ENCODE measurements at places on chromosomes 12 and 14.

DNA sequence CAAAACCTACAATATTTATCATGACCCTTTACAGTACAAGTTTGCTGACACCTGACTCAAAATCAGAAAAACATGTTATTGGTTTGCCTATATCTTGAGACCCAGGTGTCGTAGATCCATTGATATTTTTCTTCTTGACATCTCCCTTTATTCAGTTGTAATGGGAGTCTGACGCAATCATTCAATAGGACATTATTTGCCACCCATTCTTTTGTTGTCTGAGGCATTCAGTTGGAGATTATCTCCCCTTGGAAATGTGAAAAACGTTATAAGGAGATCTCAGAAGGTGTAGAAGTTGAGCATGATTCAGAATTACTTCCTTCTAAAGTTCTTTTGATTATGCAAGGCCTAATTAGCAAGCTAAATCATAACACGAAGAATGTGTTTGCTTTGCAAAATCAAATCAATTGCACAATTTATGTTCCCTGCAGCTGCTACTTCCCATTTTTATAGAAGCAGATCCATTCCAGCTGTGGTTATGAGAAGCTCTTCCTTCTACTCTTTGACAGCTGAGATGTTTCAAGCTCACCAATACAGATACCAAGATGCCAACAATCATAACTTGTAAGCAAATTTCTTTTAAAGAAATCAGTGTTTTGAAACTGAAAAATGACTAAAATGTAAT, 228.2 kb upstream of the SYT1 start:
- no peak for DNase-seq

DNA sequence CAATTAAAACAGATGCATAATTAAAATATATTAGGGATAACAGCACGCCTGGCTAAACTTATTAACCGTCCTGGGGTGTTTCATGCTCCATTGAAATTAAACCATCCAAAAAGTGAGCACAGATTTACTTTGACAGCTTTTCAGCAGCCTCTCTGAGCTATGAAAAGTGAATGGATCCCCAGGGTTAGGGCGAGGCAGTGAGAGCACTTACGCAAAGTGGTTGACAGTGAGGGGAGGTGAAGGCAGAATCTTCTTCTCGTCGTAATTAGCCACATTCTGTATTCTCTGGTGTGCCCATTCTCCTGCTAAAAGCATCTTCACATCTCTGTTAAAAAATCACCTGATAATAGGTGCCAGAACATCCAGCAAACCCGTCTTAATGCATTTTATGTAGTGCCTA, 1.9 kb downstream of the TMTC2 start:
- DNase-seq: no peak

DNA sequence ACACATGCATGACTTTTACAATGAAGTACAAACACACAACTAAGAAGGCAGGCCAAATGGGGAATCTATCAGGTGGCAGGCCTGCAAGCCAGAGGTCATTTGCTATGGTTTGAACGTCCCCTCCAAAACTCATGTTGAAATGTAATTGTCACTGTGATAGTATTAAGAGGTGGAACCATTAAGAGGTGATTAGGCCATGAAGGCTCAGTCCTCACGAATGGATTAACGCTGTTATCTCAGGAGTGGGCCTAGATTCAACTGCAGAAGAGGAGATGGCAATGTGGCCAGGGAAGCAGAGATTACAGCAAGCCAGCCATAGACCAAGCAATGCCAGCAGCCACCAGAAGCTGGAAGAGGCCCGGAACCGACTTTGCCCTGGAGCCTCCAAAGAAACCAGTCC, 13.5 kb upstream of the ACTR6 start:
- no peak for DNase-seq

DNA sequence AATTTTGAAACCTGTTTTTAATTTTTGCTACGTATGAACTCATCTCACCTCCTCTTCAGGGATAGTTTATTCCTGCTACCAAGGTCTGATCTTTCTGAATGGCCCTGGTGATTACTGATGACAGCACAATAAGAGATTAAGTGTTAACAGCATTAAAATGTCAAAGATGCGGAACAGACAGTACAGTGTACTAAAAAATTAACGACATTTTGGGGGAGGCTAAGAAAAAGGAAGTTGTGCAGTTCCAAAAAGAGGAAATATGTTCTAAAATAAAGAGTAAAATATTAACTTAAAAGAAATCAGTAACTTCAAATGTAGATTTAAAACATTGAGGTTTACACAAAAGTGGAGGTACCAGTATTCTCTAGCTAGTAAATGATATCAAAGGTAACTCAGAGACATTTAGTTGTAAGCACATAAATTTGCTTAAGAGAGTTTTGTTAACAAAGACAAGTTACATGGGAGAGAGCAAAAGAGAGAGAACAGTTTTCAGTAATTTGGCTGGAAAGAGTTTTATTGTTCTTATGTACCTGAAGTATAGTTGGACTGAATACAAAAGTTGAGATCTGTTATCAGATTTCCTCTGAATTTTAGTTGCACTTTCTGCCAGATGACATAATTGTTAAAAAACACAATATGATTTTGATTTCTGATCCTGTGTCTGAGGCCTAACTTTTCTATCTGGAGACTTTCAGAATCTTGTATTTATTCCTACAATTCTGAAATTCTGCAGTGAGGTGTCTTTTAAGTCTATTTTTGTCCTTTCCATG, 4.2 kb upstream of the CLECL1 start:
- DNase-seq: no peak

GRCh38 chr12:44372259-44372658, 503.9 kb downstream of the NELL2 start:
- DNase-seq: no peak

- DNase-seq: no peak
Observed at GRCh38 chr12:57401165-57401564, 29.7 kb downstream of the R3HDM2 start.

DNA sequence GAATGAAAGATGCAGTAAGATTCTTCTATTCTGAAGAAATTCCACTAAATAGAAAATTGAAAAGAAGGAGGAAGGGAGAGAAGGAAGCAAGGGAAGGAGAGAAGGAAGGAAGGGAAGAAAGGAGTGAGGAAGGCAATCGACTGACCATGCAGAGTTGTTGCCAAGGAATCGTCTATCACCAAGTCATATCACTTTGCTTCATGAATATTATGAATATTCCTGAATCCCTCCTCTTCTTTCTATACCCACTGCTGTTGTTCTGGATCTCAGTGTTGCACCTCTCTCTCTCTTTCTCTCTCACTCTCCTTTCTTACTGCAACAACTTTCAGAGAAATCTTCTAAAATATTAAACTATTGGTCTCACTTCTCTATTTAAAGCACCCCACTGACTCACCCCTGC, 222.4 kb downstream of the IPO8 start:
- no peak for DNase-seq

- DNase-seq: no peak
Observed at GRCh38 chr14:93249128-93249831, 42.2 kb downstream of the UBR7 start.

GRCh38 chr14:51321036-51321435, 81.0 kb downstream of the TMX1 start:
- DNase-seq: no peak

DNA sequence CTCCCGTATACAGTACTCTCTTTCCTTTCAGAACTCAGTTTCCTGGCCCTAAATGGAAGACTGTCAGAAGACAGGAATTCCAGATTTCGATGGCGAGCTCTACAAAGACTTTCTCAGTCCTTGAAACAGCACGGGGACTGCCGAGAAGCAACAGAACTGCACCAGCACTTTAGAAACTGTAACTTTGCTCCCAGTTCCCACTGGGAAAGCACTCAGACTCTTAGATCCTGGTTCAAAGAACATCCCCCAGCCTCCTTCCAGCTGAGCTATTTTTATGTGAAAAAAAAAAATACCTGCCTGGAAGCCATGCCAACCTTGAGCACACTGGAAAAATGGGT, 1.8 kb downstream of the PXN start:
- DNase-seq: no peak

GRCh38 chr12:42124764-42125387, 19.8 kb downstream of the GXYLT1 start:
- DNase-seq: no peak

DNA sequence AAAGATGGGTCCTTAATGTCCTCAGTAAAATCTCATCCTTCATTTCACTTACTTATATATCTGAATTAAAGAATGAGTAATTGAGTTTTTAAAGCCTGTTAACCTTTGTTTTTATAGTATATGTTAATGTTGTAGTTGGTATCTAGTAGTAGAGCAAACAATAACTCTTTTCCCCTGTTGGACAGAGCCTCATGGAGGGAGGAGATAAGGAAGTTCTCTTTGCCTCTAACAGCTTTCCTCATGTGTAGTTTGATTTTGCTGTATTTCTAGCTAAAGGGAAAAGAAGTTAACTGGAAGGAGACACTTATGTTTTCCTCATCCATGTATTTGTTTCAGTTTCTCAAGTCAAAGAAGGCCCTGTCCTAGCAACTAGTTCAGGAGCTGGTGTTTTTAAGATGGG, 55.3 kb downstream of the RAD52 start:
- no peak for DNase-seq

GRCh38 chr12:63848450-63848849, 4.0 kb downstream of the SRGAP1 start:
- DNase-seq: no peak

GRCh38 chr12:119593578-119594398, at the start of gene TMEM233:
Gene TMEM233, plus strand, starts transcription at chr12:119593774. Its CDS starts 75 bp downstream, at chr12:119593849.
- no peak for DNase-seq

DNA sequence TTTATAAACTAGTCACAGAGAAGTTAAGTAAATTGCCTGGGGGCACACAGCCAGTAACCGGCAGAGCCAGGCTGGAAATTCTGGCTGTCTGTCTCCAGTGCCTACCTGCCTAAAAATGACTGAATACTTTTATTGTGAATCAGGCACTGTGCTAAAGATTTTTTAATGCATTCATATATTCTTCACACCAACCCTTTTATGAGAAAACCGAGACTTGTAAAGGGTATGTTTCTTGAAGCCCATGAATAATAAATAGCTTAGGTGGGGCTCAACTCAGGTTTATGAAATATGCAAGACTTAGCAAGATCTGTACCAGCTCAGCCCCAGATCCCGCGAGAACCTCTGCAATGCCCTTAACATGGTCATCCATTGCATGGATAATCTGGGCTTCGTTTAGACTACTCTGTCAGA, 60.8 kb downstream of the TMCC3 start:
- DNase-seq: no peak

- DNase-seq: no peak
Observed at GRCh38 chr12:116590561-116590960, 31.4 kb downstream of the MAP1LC3B2 start.

GRCh38 chr14:92704036-92704804, 44.2 kb downstream of the LGMN start:
- DNase-seq: no peak

DNA sequence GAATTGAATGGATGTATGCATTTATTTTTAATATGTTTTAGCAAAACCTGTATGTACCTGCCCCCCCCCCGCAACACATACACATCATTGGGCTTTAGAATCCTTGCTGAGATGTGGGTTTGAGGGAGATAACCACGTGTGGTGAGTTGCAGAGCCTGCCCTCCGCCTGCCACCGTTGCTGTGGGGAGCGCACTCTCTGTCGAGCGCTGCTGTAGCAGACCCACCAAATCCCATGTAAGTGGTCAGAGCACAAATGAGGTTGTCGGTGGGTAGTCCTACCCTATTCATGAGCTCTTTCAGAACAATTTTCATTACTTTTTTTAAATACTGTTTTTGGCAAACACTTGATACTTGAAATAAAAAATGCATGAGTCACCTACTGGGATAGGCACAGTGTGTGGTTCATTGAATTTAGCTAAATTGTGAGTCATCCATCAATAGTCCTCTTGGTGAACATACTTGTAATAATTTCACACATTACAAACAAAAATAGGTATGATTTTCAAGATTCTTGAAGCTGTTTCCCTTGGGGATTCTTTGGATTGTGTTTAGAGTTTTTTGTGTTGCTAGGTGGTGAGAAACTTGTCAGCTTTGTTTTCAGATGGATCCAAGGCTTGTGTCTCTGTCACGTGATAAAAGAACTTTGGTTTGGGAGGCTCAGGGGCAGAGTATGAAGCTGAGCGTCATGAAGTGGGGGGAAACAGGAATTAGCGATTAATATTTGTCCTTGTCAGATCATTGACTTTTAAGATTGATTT, 107.6 kb downstream of the PTCSC3 start:
- DNase-seq: no peak

DNA sequence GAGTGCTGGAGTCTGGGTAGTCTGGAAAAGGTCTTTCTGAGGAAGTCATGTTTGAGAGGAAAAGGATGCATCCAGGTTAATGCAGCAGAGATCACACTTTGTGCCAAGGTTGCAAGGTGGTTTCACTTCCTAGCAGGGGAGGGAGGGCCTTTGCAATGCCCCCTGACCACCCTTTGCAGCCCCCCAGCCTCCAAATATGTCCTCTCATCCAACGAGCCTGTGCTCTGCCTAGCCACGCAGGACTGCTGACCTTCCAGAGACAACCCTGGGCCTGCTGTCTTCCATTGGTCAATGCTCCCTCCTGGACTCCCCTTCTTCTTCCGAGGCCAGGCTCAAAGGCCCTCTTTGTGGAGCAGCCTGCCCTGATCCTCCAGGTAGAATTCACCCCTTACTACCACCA, 47.3 kb upstream of the TUNAR start:
- DNase-seq: no peak

- no peak for DNase-seq
Observed at GRCh38 chr14:76882651-76883050, 56.4 kb downstream of the LRRC74A start.

GRCh38 chr12:16891673-16892072, 285.7 kb upstream of the LMO3 start:
- no peak for DNase-seq

All from HFF-Myc (cell line).